B cell (primary cell): ENCODE measurements at places on chromosomes 13 and 19.

DNA sequence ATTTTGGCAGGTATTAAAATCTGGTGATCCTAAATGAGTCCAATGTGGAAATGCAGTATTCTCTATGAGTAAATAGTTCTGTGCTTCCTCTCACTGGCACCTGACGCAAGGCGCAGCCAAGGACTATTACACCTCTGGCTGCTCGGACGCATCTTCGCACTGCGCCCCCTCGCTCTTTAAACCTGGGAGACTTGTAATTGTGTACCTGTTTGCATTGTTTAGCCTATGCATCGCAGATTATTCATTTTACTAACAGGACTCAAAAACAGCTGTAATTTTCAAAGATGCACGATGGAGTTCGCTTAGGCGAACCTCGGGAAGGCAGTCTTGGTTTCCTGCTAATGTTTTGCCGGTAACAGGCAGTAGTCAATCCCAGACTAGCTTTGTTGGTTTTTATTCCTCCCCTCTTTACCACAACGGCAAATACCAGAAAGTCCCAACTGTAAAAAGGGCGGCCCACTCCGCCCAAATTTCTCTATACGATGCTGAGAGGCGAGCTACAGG lies 113.2 kb downstream of the KCNRG start:
- DNase-seq = peak; percentile 15

GRCh38 chr13:93797463-93797862 lies 570.9 kb downstream of the GPC6 start:
- DNase-seq = no peak

- DNase-seq = no peak
These were observed 740.1 kb downstream of the UQCRFS1 start for GRCh38 chr19:28472843-28473242.

- DNase-seq = no peak
These were observed 188.6 kb downstream of the NUFIP1 start for GRCh38 chr13:44800626-44801025.

DNA sequence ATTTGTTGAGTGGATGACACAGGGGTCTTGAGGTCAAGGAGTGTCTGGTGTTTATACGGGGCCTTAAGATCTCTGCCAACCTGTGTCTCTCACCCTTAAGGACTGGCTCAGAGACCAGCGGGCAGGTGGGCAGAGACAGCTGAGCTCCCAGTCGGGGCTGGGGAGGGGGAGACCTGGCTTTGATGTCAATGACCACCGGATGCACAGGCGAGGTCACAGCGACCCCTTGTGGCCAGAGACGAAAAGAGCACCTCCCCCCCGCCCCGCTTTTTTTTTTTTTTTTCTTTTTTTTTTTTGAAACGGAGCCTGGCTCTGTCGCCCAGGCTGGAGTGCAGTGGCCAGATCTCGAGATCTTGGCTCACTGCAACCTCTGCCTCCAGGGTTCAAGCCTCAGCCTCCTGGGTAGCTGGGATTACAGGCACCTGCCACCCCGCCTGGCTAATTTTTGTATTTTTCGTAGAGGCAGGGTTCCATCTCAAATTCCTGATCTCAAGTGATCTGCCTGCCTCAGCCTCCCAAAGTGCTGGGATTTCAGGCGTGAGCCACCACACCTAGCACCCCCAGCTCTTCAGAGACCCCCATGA lies 12.1 kb upstream of the KLK14 start:
- peak; percentile 53 for DNase-seq

DNA sequence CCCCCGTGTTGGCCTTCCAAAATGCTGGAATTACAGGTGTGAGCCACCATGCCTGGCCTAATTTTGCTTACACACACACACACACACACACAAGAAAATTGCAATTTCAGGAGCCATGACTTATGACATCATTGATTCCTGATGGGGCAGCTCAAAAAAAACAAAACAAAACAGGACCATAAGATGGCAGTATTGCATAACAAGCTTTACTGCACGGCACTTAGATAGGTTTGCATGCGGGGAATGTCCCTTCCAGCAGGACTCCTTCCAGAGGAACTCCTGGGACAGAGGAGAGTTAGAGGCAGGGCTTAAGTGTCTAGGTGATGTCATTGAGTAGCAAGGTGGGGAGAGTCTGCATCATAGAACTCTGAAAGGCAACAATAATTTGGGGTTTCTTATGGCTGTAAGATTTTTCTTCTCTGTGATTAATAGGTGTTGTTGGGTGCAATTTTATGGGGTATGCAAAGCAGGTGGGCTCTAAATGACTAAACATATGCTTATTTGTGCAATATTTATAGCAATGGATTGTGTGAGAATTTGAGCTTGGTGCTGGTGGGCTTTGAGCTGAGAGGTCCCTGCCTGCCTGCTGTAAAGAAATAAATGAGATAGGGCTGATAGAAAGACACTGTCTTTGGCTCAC lies 9.0 kb upstream of the ACSBG2 start:
- peak; percentile 59 for DNase-seq

DNA sequence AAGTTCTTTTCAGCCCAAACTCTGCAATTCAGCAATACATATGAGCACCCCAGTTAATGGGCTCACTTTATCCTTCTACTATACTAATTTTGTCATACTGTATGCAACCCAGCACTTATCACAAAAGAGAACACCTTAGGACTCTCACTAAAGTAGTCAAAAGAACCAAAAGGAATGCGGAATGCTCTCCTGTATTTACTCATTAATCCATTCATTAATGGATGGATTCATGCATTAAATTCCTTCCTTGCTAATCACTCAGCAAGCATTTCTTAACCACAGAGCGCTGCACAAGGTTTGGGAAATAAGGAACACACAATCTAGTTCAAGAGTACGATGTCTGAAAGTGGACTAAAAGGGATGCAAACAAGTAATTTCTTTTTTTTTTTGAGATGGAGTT lies 12.8 kb upstream of the DOCK9 start:
- no peak for DNase-seq

DNA sequence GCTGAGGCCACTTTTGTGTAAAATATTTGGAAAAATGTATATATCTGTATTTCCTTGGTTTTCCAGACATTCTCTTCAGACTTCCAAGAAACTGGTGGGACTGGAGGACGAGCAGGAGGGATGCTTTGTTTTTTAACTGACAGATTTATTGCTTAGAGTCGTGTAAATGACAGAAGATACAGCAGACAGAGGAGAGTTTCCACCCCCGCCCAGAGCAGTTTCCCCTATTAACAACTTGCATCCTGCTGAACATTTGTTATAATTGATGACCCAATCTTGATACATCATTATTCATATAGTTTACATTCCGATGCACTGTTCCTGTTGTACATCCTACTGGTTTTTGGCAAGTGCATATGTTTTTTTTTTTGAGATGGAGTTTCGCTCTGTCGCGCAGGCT lies 7.1 kb upstream of the DOCK6 start:
- no peak for DNase-seq

DNA sequence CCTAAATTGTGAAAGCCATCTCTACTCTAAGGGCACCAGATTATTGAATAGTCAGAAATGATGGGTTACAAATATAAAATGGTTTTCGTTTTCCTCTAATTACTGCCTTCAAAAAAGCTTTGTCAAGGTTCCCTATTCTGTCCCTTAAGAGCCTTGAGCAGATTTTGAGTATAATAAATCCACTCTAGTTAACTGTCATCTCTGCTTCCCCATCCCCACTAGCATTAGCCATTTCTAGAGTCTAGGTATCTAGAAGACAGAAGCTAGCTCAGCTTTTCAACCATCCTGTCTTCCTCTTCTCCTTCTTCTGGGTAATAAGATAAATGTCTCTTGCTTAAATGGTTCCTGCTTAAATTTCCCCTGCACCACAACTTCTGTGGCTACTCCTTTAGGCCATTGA lies 290.4 kb downstream of the DACH1 start:
- DNase-seq = no peak

- DNase-seq = no peak
These were observed 54.9 kb downstream of the ZNF726 start for GRCh38 chr19:23969630-23970029.

- DNase-seq = no peak
These were observed 330.7 kb downstream of the PCDH20 start for GRCh38 chr13:61084988-61085387.

DNA sequence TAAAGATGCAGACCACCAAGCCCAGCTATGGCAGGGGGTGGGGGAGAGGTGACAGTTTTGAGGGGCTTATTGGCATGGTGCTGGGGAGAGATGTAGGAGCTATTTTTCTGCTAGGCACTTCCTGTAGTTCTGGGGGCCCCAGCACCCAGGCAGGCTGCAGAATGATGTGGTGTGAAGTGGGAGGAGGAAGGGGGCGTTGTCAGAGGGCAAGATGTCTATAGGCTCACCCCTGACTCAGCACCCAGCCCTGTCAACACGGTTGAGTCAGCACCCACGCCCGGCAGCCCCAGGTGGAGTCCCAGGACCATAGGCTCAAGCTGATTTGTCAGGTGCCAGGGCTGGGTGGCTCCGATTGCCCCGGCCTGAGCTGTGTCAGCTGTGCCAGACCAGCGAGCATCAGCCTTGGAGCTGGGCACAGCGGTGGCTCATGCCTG lies 5.8 kb downstream of the KLF2 start:
- peak; percentile 95 for DNase-seq

GRCh38 chr13:35857769-35858168 lies 273.4 kb downstream of the DCLK1 start:
- DNase-seq = no peak

DNA sequence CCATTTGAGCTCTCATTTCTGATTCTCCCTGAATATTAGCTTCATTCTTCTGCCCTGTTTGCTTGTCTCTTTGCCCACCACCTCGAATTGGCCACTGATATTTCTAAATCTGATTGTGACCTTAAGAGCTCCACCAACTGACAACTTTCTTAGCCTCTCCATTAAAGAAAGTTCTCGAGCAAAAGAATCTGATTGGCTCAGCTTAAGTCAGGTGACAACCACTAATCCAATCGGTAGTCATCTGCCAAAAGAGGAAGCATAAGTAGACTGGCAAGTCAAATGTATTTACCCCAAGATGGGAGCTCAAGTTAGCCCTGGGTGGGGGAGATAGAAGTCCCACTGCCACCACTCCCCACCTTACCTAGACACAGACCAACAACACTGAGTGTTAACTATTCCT lies 41.5 kb downstream of the NOTCH3 start:
- no peak for DNase-seq

DNA sequence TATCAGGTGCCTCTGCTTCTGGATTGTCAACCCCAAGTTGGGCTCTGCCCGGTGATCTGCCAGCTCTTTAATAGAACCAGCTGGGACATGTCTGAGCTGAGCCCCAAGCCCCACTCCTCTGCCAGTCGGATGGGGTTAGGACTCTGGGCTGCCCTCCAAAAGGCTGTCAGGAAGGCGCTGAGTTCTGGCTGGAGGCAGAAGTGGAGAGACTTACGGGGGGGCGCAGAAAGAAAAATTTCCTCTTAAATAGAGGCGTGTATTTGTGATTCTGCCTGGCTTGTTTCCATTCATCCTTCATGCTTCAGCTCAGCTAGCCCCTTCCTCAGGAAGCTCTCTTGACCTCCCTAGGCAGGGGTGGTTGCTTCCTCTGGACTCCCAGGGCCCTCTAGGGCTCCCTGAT lies 985 bp upstream of the KCNK6 start:
- DNase-seq = no peak

- no peak for DNase-seq
These were observed 115.3 kb upstream of the C1QTNF9B start for GRCh38 chr13:24012648-24013047.

GRCh38 chr19:55485439-55486011 lies 537 bp downstream of the NAT14 start:
- no peak for DNase-seq

GRCh38 chr19:36420961-36421748 lies 2.7 kb upstream of the ZFP82 start:
- DNase-seq = peak; percentile 36

DNA sequence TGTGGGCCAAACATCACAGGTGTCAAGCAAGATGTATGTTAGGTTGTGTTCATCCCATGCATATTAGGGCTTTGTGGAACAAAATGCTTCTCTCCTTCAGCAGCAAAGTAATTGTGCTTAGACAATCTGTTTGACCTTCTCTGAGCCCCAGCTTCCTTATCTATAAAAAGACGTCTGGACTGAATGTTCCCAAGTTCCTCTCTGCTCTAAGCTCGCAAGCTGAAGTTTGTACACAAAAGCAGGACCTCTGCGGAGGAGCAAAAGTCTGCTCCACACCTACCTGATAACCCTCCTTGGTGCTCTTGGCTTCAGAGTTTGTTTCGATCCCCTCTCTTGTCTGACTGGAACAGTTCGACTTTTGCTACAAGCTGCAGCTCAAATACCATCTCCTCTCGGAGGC lies 95.7 kb upstream of the UBL3 start:
- DNase-seq = no peak

- DNase-seq = no peak
These were observed 3.8 kb downstream of the CDX2 start for GRCh38 chr13:27965343-27965739.

DNA sequence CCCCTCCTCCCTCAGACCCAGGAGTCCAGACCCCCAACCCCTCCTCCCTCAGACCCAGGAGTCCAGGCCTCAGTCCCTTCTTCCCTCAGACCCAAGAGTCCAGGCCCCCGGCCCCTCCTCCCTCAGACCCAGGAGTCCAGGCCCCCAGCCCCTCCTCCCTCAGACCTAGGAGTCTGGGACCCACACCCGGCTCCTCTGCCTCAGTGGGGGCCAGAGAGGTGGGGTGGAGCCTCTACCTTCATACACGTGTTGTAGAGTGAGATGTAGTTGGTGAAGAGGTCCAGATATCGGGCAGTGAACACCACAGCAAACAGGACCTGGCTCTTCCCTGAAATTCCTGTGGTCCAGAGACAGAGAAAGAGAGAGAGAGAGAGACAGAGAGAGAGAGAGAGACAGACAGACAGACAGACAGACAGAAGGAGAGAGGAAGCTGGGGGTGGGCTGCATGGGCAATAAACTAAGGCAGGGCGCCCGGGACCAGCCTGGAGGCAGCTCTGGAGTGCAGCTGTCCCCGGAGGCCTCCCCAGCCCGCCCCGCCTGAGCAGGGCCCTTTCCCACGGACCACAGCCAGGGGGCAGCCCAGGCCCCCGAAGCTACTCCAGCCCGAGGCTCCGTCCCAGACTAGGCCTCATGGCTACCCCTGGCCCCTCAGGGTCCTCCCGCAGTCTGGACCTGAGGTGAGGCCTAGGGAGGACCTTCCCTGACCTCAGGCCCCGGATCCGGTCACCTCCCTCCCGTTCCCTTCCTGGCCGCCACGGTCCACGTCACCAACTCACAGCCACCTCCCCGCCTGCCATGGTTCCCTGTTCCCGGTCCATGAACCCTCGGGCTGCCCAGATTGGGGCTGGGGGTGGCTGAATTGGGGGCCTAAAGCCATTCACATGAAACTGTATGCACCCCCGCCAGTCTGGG lies 907 bp downstream of the KDELR1 start:
- DNase-seq = peak; percentile 83

DNA sequence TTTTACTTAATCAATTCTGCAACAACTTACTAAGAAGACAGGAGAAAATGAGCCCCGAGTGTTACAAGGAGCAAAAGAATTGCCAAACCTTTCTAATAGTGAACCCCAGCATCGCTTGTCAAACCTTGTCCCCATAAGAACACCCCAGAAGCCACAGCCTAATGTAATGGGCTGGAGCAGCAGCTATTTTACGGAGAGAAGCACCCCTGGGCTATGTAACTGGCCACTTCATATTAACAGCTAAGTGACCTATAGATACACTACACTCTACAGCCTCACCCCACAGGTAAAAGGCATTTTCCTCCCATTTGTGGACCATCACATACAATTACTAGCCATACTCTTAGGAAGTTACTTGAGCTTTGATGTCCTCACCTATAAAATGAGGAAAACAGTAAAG lies 27.3 kb upstream of the CPB2 start:
- DNase-seq = no peak
